ENCODE measurements at places on chromosomes 7 and 10.
A peak's percentile ranks its signal among the peaks of the same experiment; 100 is the strongest.

DNA sequence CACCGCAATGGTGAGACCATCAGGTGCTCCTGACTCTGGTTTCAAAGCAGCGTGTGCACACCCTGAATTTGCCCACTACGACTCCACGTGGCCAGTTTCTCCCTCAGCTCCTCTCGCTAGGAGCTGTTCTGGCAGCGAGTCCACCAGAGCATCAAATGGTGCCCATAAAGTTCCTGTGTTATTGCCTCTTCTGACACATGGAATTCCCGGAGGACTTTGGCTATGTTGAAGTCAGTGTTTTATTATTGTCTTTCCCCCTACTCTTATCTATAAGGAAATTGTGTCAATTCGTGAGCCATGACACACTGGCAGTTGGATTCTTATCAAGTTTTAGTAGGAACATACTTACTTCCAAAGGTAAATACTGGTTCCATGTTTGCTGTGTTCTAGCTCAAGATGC is 53.9 kb upstream of the NPVF start:
- no peak overlapping the region for H3K27ac ChIP-seq
- no peak for DNase-seq
- H3K4me3 ChIP-seq: no peak overlapping the region
- no peaks in the 10 kb centered on the region for H3K27me3 ChIP-seq

DNA sequence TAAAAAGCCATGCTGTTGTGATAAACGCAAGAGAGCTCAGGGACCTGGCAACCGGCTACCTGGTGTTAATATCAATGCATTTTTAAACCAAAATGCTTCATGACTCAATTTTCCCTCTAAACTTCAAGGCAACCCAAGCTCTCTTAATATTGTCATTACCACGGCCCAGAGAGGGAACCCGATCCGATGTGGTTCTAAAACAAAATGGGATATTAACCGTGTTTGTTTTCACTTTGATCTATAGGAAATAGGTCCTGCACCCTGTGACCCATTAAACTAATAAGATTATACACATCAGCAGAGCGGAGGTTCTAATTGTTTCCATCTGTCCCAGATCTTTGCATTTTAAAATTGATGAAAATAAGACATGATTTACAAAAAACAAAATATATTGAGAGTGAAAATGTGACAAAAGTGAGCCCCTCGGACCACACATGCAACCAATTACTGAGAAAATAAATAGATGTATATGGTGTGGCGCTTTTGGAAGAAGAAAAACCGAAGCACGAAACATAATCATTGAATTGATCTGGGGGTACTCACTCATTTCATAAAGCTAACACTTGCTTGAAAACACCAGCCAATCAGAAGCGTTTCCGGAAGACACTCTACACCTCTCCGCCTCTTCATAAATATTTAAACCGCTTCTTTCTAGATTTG is 290.3 kb upstream of the NFE2L3 start:
- no peak for DNase-seq
- 0 out of 2 replicates have a peak, but pooled peaks cover 10% of the 10 kb centered on the region for H3K4me1 ChIP-seq
- no peak overlapping the region for H3K27ac ChIP-seq
- H3K27me3 ChIP-seq: peaks cover 90% of the 10 kb centered on the region
- H3K36me3 ChIP-seq: no peaks in the 10 kb centered on the region

- H3K27me3 ChIP-seq: peaks cover 10% of the 10 kb centered on the region
- H3K36me3 ChIP-seq: no peaks in the 10 kb centered on the region
- no peak overlapping the region for H3K4me3 ChIP-seq
Measured at GRCh38 chr10:131094527-131095312, 216.8 kb downstream of the TCERG1L start.

GRCh38 chr10:69097729-69098128 is 9.8 kb downstream of the SRGN start:
- H3K36me3 ChIP-seq: peaks cover 2% of the 10 kb centered on the region
- peaks cover 10% of the 10 kb centered on the region for H3K4me1 ChIP-seq
- no peak overlapping the region for H3K4me3 ChIP-seq
- DNase-seq: no peak

DNA sequence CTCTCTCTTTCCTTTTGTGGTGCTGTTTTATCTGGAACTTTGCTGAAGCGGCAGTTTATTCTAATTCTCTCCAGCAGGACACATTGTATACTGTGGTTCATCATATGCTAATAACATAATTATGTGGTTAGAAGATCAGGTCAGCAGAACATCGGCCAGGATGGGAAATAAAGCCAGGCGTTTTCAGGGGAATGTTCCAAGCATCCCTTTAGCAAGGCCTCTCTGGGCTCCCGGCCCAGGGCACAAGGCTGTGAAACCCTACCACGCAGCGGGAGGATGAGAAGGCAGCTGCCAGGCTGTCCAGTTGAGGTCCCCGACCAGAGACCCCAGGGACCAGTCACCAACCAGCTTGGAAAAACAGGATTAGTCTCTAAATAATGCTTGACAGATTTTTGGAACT is 112.2 kb upstream of the GALNT17 start:
- DNase-seq: no peak
- H3K36me3 ChIP-seq: no peaks in the 10 kb centered on the region
- no peaks in the 10 kb centered on the region for H3K27me3 ChIP-seq
- no peaks in the 10 kb centered on the region for H3K4me1 ChIP-seq
- H3K4me3 ChIP-seq: no peak overlapping the region
- no peak overlapping the region for H3K27ac ChIP-seq

GRCh38 chr7:55533050-55533728 is 39.1 kb downstream of the VOPP1 start:
- DNase-seq: peak; percentile 97
- peaks cover 83% of the 10 kb centered on the region for H3K4me1 ChIP-seq
- no peaks in the 10 kb centered on the region for H3K27me3 ChIP-seq
- H3K4me3 ChIP-seq: peak overlapping the region; percentile 40
- peak overlapping the region; percentile 99 for H3K27ac ChIP-seq

GRCh38 chr7:106582365-106582764 is 78.6 kb downstream of the CCDC71L start:
- H3K4me3 ChIP-seq: no peak overlapping the region
- no peaks in the 10 kb centered on the region for H3K36me3 ChIP-seq
- H3K4me1 ChIP-seq: no peaks in the 10 kb centered on the region
- no peak overlapping the region for H3K27ac ChIP-seq

DNA sequence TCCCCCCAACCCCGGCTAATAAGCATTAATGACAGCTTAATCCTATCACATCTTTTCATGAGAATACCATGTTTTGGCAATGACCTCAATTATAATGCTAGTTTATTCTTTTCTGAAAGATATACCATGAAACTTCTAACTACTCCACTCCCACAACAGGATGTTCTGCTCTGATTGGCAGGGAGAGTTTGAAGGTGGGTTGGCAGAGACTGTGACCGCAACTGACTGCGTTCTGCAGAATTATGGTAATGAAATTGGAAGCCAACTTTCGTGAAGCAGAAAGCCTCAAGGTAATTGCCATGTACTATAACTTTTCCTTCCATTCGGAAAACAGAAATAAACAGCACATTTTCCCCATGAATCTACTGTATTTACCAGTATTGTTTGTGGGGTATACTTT is 288.2 kb upstream of the SEMA3D start:
- DNase-seq: no peak
- no peaks in the 10 kb centered on the region for H3K4me1 ChIP-seq
- no peak overlapping the region for H3K27ac ChIP-seq
- H3K27me3 ChIP-seq: no peaks in the 10 kb centered on the region

GRCh38 chr7:89666136-89666835 is 488.0 kb upstream of the STEAP1 start:
- DNase-seq: no peak
- no peaks in the 10 kb centered on the region for H3K27me3 ChIP-seq
- H3K4me1 ChIP-seq: no peaks in the 10 kb centered on the region
- H3K4me3 ChIP-seq: no peak overlapping the region
- no peaks in the 10 kb centered on the region for H3K36me3 ChIP-seq
- H3K27ac ChIP-seq: no peak overlapping the region

DNA sequence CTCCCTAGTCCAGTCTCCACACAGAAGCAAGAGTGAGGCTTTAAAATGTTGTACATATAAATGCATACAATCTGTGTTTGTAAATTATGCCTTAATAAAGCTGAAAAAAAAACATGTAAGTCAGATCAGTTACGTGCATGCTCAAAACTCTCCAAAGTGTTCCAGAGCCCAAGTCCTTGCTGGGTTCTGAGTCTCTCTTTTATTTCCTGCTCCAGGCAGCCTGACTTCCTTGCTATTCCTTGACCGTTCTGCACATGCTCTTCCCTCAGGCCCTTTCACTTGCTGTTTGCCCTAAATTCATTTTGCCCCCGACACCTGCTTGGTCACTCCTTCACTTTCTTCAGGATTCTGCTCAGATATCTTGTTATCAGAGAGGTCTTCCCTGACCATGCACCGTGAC is 770.1 kb downstream of the PHTF2 start:
- no peaks in the 10 kb centered on the region for H3K27me3 ChIP-seq

- peaks cover 20% of the 10 kb centered on the region for H3K4me1 ChIP-seq
- no peak overlapping the region for H3K27ac ChIP-seq
- DNase-seq: no peak
- H3K4me3 ChIP-seq: no peak overlapping the region
Measured at GRCh38 chr7:134089446-134089845, 37.7 kb upstream of the LRGUK start.

GRCh38 chr7:52838981-52839411 is 196.4 kb upstream of the POM121L12 start:
- H3K27ac ChIP-seq: peak overlapping the region; percentile 9
- no peaks in the 10 kb centered on the region for H3K27me3 ChIP-seq
- DNase-seq: no peak
- H3K4me3 ChIP-seq: no peak overlapping the region
- H3K4me1 ChIP-seq: peaks cover 33% of the 10 kb centered on the region

- DNase-seq: no peak
- no peak overlapping the region for H3K4me3 ChIP-seq
- no peaks in the 10 kb centered on the region for H3K4me1 ChIP-seq
- H3K27me3 ChIP-seq: no peaks in the 10 kb centered on the region
- no peak overlapping the region for H3K27ac ChIP-seq
Measured at GRCh38 chr7:123305840-123306375, 106.1 kb upstream of the SLC13A1 start.

DNA sequence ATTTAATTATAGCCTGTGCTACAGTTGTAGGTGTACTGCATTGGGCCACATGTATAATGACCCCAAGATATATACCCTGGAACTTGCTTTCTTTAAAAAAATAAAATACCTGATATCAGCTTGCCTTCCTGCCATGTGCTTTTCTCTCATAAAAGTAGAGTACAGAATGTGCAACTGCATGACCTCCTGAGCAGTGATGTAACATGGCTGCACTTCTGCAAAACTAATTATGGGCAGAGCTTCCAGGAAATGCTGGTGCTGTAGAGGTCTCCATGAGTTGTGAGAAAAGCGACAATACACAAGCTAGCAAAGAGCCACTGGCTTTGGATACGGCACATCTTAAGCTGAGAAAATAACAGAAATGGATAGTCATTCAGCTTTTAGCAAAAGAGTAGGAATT is 6.5 kb upstream of the ERLIN1 start:
- no peak for DNase-seq
- H3K36me3 ChIP-seq: no peaks in the 10 kb centered on the region
- peaks cover 3% of the 10 kb centered on the region for H3K4me1 ChIP-seq
- H3K4me3 ChIP-seq: no peak overlapping the region
- H3K27me3 ChIP-seq: no peaks in the 10 kb centered on the region
- H3K27ac ChIP-seq: no peak overlapping the region

- peak overlapping the region; percentile 89 for H3K27ac ChIP-seq
- H3K4me3 ChIP-seq: peak overlapping the region; percentile 24
- H3K27me3 ChIP-seq: no peaks in the 10 kb centered on the region
- H3K36me3 ChIP-seq: no peaks in the 10 kb centered on the region
Measured at GRCh38 chr10:61987951-61988379, 86.5 kb downstream of the ARID5B start.

- H3K36me3 ChIP-seq: no peaks in the 10 kb centered on the region
- no peak overlapping the region for H3K4me3 ChIP-seq
- H3K27me3 ChIP-seq: no peaks in the 10 kb centered on the region
- H3K27ac ChIP-seq: no peak overlapping the region
Measured at GRCh38 chr10:4607681-4608080, 218.3 kb upstream of the AKR1E2 start.

DNA sequence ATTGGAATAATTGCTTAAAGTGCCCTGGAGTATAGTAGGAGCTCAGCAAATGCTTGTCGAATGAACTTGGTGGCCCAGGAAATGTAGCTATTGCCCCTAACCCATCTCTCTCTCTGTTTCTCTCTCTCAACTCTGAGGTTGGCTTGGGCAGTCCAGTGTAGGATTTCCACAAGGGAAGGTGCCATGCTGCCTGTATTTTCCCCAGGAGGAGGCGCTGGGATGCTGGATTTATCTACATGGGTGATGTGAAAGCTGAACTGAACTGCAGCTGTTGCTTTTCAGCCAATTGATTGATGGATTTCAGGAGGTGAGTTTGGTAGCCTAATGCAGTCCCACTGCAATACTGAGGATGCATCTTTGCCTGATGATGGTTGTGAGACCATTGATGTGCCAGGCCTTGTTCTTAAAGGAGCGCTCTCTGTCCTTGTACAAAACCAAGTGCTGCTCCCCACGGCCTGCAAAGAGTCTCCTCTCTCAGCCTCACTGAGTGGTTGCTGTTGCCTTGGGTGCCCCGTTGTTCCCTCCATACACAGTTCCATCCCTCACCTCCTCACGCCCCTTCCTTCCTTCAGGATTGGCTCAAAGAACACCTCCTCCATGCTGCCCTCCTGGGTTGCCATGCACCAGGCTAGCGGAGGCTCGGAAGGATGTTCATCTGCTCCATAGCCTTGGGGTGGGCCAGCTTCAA is 200.6 kb downstream of the GLRX3 start:
- H3K4me3 ChIP-seq: no peak overlapping the region
- no peaks in the 10 kb centered on the region for H3K27me3 ChIP-seq
- no peak for DNase-seq
- no peaks in the 10 kb centered on the region for H3K4me1 ChIP-seq
- H3K27ac ChIP-seq: no peak overlapping the region
- no peaks in the 10 kb centered on the region for H3K36me3 ChIP-seq

DNA sequence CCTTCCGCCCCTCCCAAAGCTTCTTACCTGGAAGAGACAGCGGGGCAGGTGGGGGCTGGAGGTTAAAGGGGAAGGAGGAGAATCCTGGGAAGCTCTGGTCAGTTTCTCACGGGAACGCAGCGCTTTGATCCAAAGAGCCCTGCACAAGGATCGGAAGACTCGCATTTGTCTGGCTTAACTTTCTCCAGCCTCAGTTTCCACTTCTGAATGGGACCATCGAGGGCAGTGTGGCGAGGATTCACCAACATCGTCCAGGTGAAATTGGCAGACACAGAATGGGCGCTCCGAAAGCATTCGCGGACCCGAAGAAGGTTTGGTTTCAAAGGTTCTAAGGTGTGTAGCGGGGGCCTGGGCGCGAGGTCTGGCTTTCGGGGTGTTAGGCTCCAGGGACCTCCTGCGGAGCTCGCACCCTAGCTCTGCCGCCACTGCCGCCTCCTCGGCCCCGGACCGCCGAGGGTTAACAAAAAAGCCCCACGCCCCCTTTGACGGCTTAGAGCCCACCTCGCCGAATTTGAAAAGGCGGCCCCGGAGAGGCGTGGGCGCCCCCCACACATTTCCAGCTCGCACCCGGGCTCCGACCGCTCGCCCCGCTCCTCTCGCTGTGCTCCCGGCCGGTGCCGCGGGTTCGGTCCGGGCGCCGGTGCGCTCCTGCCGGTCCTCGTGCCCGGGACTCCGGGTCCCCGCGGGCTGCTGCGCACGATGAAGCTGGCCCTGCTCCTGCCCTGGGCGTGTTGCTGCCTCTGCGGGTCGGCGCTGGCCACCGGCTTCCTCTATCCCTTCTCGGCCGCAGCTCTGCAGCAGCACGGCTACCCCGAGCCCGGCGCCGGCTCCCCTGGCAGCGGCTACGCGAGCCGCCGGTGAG is at the start of gene COL26A1:
TSS of gene COL26A1 (plus strand) at position 542 of the 862 bp plus-strand sequence. CDS start at position 700, 158 bp downstream.
- H3K4me3 ChIP-seq: no peak within 1 kb of the TSS
- peaks cover 54% of the 10 kb centered on the region for H3K27me3 ChIP-seq
- no peaks in the 10 kb centered on the region for H3K4me1 ChIP-seq
- no peaks in the 10 kb centered on the region for H3K36me3 ChIP-seq
- no peak for DNase-seq

GRCh38 chr7:94089806-94090205 is 85.7 kb upstream of the BET1 start:
- no peaks in the 10 kb centered on the region for H3K27me3 ChIP-seq
- no peak for DNase-seq
- H3K36me3 ChIP-seq: no peaks in the 10 kb centered on the region
- no peak overlapping the region for H3K27ac ChIP-seq
